ENCODE measurements at places on chromosomes 11 and 22. TPM values are rescaled to one million over a fixed set of nuclear protein-coding genes. Genes with fewer than 3 reads are reported as not detected.

Gene PIWIL4
- 7.2 TPM for total RNA-seq

Gene UBQLN3
- total RNA-seq: 1.5 TPM

Gene PLAAT4
- total RNA-seq: 17.4 TPM

Gene MS4A6A
- 62.9 TPM for total RNA-seq

Gene RAD9A
- 37.5 TPM for total RNA-seq

Gene CCDC87
- total RNA-seq: not detected

Gene KCNK7
- 3.3 TPM for total RNA-seq

Gene CFAP300
- total RNA-seq: 2.1 TPM

Gene OR8B8
- not detected for total RNA-seq

Gene SEZ6L
- total RNA-seq: under 0.01 TPM

Gene MRGPRX4
- not detected for total RNA-seq

Gene MISFA
- total RNA-seq: 0.30 TPM

Gene ST14
- total RNA-seq: 2.4 TPM

Gene CALCA
- total RNA-seq: not detected

Gene PANX2
- not detected for total RNA-seq

Gene ANO5
- total RNA-seq: 1.0 TPM

Gene C11orf16
- not detected for total RNA-seq

Gene OR2AG1
- total RNA-seq: not detected

Gene ANGPTL5
- 0.60 TPM for total RNA-seq

DNA sequence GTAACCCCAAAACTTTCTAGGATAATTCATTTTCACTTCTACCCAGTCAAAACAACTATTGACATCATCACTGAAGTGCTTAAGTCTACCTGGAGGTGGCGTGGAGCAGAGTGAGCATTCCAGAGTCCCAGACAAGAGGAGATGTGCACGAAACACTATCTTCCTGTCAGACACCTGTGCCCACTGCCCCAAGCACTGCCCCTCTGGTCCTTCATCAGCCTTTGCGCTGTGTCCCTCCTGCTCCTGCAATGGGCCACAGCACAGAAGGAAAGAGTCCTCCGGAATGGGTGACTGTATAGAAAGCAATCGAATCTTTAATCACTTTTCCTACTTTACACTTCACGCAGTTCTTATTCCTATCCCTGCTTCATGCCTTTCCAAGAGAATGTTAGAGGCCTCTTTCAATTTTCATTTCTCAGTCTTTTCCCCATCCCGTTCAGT, 512 bp upstream of the GRIA4 start:
- no peak for DNase-seq

DNA sequence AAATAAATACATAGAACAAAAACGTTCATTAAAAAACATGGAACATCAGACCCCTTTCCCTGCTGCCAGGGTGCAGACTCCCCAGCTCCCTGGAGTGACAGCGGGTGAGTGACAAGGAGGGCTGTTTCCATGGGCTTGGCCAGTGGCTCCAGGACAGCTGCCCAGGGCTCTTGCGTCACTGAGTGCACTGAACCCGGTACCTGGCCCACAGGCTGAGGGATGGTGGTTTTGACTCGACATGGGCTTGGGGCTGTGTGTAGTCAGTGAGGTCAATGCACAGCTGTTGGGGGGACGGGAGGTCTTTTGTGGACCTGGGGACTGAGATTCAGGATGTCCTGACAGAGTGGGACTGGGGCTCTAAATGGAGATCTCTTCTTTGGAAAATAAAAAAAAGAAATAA, 142.1 kb upstream of the B3GAT1 start:
- DNase-seq: no peak

DNA sequence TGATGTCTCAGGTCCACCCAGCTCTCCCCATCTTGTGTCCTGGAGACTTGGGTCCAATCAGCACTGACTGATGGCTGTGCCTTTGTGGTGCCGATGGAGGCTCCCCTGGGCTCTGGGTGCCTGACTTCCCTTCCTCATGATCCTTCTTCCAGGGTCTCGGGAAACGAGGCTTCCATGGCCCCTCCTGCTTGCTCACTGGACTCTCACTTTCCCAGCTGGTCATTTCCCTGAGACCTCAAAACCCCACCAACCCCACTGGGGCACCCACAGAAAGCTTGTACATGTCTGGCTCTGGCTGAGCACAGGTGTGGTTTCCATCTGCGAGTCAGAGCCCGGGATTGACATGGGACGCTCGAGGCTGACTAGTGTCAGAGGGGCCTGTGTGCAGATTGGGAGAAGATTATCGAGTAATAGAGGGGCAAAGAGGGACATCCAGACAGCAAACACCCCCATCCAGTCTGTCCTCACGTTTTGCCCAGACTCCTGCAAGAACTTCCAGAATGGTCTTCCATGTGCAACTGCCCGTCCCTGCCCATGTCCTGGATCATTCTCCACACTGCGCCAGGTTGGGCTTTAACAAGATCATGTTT, 15.1 kb downstream of the APOL1 start:
- DNase-seq: no peak

- no peak for DNase-seq
Measured at GRCh38 chr11:121152764-121153163, 51.7 kb downstream of the TECTA start.

GRCh38 chr11:123083623-123084029, 21.7 kb upstream of the HSPA8 start:
- peak; percentile 65 for DNase-seq

DNA sequence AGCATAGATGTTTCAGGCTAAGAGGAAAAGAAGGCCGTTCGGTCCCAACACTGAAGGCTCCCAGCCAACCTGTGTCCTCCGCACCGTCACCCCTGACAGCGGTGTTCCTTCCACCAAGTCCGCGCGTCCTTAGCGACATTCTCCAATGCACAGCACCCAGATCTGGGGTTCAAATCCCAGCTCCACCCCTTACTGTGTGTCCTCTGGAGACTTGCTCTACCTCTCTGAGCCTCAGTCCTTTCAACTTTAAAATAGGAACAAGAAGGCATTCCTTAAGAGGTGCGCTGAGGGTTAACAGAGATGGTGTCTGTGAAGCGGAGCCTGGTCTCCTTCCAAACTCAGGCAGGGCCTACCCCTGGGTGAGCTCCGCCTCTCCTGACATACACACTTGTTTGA, 224.0 kb downstream of the MN1 start:
- no peak for DNase-seq

DNA sequence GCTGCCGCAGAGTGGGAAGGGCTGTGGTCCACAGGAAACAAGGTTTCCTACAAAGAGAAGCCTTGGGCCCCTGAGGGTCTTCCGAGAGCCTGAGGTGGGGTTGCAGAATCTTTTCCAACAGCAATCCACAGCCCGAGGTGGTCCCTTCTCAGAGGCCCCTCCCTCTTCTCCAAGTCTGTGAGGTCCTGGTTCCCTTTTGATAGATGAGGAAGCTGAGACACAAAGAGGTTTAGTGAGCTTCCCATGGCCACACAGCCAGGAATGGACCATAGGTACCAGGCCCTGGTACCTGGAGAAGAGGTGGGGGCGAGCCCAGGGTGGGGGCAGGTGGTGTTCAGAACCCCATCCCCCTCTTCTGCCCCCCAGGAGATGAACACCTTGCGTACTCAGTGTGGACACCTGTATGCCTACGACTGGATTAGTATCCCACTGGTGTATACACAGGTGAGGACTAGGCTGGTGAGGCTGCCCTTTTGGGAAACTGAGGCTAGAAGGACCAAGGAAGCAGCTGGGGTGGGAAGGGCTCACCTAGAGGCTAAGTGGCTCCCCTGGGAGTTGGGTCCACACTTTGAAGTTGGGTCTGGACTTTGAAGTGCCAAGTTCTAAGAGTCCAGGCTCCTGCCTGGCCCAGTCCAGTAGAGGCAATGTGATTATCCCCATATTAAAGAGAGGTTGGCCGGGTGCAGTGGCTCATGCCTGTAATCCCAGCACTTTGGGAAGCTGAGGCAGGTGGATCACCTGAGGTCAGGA, 7.0 kb downstream of the BEST1 start:
- DNase-seq: no peak

DNA sequence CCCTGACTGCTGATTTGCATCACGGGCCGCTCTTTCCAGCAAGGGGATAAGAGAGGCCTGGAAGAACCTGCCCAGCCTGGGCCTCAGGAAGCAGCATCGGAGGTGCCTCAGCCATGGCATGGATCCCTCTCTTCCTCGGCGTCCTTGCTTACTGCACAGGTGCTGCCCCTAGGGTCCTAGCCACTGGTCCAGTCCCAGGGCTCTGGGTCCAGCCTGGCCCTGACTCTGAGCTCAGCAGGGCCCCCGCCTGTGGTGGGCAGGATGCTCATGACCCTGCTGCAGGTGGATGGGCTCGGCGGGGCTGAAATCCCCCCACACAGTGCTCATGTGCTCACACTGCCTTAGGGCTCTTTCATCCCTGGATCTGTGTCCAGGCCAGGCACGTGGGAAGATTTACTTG, 7.0 kb upstream of the IGLL5 start:
- no peak for DNase-seq

- DNase-seq: peak; percentile 87
Measured at GRCh38 chr11:12331239-12331874, 46.0 kb upstream of the PARVA start.

- no peak for DNase-seq
Measured at GRCh38 chr22:19713650-19714311, 522 bp upstream of the SEPTIN5 start.

DNA sequence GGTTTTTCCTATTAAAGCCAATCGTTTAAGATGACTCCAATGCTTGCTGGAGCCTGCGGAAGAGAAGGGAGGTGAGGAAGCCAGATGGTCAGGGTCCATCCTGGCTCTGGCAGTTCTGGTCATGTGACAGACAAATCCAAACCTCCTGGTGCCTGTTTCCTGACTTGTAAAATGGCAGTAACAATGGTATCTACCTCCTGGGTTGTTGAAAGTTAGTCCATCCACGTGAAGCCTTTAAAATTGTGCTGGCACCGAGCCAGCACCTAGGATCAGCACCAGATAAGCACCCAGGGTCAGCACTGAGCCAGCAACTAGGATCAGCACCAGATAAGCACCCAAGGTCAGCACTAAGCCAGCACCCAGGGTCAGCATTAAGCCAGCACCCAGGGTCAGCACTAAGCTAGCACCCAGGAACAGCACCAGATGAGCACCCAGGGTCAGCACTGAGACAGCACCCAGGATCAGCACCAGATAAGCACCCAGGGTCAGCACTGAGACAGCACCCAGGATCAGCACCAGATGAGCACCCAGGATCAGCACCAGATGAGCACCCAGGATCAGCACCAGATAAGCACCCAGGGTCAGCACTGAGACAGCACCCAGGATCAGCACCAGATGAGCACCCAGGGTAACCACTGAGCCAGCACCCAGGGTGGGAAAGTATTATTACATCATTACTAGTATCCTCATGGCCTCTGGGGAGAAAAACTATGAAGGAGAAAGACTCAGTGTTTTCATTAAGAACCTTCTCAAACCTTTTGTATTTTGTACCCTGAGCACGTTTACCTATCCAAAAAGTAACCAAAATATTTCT, 17.2 kb downstream of the KIAA0930 start:
- DNase-seq: no peak

GRCh38 chr11:8339592-8340022, 75.9 kb upstream of the LMO1 start:
- DNase-seq: no peak

- no peak for DNase-seq
Measured at GRCh38 chr11:2933375-2934020, 4.3 kb upstream of the PHLDA2 start.

- no peak for DNase-seq
Measured at GRCh38 chr11:121889931-121890330, 226.1 kb downstream of the BLID start.

DNA sequence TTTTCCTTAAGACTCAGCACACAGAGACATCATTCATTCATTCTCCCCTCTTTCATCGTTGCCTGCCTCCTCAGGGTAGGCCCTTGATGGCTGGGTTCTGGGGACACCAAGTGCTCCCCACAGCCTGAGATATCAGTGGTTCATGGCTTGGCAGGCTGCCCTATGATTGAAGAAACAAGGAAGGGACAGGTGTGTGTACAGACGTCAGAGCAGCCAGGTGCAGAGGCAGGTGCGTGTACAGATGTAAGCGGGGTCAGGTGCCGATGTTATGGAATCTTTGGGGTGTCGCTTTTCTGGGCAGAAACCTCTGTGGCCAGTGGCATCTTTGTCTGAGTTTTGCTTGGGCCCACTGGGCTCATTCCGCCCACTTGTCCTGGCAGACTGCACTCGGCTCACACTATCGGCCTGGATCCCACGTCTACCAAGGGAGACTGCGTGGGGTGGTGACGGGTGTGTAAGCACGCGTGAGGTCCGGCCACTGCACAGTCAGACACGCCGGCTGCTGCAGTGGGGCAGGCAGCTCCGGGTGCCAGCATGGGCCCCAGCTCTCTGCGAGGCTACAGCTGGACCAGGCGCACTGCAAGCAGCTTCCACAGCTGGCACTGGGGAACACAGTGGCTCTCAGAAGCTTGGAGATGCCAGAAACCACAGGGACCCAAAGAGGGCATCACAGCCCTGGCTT, 20.9 kb upstream of the KIAA0930 start:
- DNase-seq: no peak

DNA sequence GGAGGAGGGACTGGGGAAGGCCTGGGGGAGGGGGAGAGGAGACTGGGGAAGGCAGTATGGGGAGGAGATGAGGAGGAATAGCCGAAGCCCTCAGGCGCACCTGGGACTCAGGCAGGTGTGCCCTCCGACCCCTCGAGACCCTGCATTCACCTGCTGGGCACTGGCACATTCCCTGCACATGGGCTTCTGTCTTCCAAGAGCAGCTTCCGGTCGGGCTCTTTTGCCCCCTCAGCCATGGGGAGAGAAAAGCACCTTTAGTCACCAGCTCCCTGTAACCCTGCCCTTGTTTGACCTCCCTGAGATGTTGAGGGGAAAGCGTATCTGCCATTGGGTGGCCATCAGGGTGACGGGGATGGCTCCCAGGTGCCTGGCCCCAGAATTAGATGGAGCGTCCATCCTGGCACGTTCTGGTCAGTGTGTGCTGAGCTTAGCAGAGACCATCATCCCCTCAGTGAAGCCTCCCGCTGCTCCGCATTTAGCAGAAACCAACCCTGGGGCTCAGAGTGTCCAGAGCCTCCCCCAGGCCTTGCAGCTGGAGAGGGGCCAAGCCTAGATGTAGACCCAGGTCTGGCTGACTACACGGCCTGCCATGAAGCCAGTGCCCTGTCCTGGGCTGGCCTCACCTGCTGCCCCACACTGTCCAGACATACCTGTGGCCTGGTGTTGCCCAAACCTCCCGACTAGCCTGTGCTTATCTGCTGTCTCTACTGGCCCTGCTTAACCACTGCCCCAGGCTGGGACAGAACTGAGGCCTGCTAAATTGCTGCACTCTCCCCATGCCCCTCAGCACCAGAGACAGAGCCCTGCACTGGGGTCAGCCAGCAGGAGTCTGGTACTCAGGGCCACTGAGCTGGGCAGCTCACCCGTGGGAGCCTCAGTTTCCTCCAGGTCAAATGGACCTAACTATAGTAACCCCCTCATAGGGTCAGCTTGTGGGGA, 6.2 kb downstream of the ANO1 start:
- no peak for DNase-seq
